Activated CD8-positive, alpha-beta T cell treated with anti-CD3 and anti-CD28 coated beads for 36 hours (primary cell): ENCODE measurements at places on chromosomes 2 and 18.

- DNase-seq, result no peak
Measured at GRCh38 chr2:160813506-160813858, 319.9 kb upstream of the RBMS1 start.

DNA sequence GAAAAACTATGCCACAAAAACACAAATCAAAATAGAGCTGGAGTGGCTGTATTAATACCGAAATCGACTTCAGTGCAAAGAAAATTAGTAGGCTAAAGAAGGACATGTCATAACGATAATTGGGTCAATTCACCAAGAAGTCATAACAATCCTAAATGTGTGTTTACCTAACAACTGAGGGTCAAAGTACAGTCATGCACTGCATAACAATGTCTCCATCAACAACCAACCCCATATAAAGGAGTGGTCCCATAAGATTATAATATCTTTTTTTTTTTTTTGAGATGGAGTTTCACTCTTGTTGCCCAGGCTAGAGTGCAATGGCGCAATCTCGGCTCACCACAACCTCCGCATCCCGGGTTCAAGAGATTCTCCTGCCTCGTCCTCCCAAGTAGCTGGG is 87.5 kb downstream of the NAB1 start:
- no peak for DNase-seq

- no peak for DNase-seq
Measured at GRCh38 chr2:225334514-225334913, 65.0 kb upstream of the NYAP2 start.

DNA sequence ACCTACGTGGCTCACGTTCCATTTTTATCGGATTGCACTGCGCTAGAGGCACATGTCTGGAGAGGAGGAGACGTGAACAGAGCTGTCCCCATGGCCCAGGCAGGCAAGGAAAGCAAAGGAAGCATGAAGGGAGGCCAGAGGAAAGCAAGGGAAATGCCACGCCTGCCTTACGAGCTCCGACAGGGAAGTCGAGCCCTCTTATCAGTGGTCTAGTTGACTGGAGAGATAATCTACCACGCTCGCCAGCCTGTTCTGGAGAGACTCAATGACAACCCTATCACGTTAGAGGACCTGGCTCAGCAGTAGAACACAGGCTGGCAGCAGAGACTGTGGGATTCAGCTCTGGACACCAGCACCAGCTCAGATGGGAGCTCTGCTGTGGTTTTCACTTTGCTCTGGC is 202.6 kb upstream of the ID2 start:
- no peak for DNase-seq

DNA sequence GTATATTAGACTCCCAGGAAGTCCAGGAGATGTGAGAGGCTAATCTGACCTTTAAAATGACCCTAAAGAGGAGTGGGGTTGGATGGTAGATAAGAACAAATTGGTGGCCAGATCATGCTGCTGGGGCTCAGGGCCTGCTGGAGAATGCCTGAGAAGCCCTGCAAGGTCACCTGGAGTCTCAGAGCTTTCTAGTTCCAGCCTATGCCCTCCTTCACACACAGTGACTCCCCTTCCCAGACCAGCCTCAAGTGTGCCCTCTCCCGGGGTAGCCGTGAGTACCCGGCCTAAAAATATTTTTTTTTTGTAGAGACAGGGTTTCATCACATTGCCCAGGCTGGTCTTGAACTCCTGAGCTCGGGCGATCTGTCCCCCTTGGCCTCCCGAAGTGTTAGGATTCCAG is 44.2 kb upstream of the FZD5 start:
- DNase-seq, result no peak

DNA sequence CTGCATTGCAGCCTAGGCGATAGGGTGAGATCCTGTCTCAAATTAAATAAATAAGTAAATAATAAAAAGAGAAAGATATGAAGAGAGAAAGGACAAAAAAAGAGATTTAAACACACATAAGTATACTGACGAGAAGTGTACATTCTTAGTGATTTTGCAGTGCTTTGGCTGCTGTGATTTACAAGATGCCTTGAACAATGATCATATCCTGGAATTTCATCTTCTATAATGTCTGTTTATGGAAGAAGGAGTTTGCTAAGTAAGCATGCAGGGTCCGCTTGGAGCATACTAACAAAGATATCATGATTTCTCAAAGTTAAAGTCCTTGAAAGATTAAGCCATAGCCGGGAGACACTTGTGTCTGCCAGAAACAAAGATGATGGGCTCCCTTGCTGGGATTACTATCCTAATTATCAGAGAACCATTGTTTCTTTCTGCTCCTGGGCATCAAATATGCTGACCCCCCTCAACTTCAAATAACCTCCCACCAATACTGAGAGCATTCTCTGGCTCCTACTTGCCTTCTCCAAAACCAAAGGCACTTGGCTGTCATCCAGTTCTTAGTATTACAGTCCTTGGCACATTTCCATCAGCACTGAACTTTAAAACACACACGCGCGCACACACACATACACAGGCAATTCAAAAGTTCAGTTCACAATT is 47.5 kb upstream of the STAM2 start:
- DNase-seq, result peak; percentile 3

DNA sequence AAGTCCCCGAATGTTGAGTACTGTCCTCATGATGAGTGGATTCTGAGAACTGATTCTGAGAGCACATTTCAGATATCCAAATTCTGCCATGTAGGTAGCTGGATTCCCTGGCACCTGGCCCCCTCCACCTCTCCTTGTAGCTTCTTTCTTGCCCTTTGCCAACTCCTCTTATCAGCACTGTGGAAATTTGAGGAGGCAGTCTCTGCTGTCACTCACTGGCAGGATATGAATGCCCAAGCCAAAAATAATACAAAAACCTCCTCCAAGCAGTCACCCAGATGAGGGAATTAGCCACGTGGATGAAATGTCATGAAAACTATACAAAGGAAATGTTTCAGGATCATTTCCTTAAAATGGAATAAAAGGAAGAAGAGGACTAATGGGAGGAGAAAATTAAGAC is 276.8 kb downstream of the SETBP1 start:
- no peak for DNase-seq

GRCh38 chr2:111661286-111661940 is 222.6 kb downstream of the ANAPC1 start:
- no peak for DNase-seq

DNA sequence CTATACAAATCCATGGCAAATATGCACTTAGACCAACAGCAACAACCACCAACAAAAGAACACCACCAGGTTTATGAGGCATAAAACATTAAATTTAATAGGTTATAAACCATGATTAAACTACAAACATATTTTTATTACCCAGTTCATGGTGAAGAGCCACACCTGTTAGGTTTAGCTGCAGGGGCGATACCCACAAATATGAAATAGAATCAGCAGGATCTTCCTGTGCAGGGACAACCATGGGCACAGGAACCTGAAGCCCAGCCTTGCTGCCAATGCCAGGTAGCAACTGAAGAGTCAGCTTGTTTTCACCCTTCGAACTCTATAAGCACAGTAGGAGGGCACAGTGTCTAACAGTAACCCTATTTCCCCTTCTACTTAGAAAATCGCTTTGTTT is 675.0 kb downstream of the SATB2 start:
- no peak for DNase-seq

DNA sequence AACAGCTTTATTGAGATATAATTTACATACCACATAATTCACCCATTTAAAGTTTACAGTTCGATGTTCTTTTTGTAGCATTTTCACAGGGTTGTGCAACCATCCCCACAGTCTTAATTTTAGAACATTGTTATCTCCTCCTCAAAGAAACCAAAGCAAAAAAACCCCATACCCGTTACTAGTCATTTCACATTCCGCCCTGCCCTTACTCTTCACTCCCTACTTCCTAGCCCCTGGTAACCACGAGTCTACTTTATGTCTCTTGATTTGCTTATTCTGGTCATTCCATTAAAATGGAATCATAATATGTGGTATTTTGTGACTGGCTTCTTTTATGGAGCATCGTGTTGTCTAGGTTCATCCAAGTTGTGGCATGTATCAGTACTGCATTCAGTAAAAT is 137.7 kb downstream of the TANC1 start:
- no peak for DNase-seq

DNA sequence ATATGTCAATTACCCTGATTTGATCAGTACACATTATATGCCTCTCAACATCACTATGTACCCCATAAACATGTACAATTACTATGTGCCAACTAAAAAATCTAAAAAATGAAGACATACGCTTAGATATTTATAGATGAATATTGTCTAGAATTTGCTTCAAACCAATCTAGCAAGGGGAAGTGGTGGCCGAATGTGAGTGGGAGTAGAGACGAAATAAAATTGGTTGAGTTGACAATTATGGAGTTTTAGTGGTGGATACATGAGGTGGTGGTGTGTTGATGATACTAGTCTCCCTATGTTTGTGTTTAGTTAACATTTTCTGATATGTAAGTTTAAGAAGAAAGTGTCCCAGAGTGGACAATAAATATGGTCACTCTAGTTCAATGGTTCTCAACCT is 49.0 kb downstream of the SDC1 start:
- no peak for DNase-seq

- DNase-seq, result no peak
Measured at GRCh38 chr2:16395601-16396000, 270.0 kb downstream of the CYRIA start.

DNA sequence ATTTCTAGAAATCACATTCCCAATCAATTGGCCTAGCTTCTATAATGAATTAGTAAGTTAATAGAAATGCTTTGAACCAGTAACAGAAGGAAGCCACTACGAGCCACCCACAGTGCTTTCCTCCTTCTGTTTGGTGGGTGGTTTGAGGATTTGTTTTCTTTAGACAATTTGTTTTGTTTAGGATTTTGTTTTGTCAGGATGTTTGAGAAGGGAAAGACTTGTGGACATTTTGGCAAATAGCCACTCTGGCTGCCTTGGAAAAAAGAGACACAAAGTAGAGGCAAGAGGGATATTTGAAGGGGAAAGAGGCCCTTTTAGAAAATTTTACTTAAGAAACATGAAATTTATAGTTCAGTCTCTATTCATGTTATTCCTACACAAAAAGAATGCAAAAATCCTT is 47.7 kb downstream of the TANK start:
- no peak for DNase-seq

DNA sequence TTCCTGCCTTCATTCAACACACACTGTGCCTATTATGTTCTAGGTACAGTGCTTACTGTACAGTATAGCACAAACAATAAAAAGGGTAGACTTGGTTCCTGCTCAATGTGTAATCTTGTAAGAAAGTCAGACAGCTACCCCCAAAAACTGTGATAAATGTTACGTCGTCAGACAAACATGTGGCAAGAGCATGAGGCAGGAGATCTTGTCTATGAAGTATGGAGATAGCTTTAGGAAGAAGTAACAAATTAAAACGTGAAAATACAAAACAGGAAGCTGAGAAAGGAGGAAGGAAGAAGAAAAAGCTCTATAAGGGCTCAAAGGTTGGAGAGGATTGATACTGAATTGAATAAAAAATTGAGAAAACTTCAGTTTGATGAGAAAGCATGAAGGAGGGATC is 276.2 kb upstream of the HNRNPA3 start:
- no peak for DNase-seq

DNA sequence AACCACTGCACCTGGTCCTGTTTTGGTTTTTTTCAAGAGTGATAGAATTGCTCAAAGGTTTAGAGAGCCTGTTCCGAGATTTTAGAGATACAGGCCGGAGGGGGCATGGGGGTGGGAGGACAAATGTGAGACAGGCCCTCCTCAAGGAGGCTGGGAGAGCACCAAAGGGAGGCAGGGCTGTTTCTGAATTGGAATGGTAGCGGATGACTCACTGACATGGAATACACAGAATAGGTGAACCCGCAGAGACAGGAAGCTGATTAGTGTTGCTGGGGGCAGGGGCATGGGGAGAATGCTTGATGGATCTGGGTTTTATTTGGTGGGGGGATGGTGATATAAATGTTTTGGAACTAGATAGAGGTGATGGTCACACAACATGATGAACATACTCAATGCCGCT is 111.0 kb upstream of the MGAT5 start:
- DNase-seq, result no peak

DNA sequence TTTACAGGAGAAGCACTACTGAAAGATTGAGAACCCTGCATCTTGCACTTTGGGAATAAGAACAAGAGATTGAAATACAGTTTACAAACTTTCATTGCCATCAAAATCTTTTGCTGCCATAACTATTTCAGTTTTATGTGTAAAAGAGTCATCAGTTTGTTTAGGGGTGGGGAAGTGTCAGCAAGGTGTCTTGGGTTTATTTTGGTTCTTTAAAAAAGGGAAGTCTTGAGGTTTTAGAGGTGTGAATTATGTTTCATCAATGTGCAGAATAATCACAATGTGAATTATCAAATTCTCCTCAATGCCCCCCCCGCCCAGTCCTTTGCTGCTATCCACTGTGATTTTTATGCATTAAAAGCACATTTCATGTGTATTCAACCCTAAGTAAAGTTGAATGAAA is 37.4 kb downstream of the SOCS6 start:
- DNase-seq, result no peak

- no peak for DNase-seq
Measured at GRCh38 chr2:23655934-23656596, 270.9 kb downstream of the ATAD2B start.

- no peak for DNase-seq
Measured at GRCh38 chr2:173843526-173843925, 121.6 kb downstream of the SP3 start.

GRCh38 chr2:70233926-70234325 is 14.5 kb downstream of the TIA1 start:
- no peak for DNase-seq
